T-helper 17 cell (primary cell): ENCODE measurements at places on chromosomes 5 and 9.

DNA sequence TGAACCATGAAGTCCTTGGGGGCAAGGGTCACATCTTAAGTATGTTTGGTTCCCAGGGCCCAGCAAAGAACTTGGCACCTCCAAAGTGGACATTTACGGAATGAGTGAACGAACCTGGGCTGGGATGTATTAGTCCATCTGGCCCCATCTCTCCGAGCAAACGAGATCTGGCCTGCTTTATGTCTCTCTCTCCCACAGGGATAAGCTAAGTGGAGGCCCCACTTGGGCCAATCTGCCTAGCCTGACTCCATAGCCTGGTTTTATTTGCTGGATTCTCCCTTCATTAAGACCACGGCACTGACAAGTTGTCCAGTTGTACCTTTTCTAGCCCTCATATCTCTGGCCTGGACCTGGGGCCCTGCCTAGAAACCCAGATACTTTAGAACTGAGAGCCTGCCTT lies 2.1 kb downstream of the TTLL11 start:
- H3K4me3 ChIP-seq = no peak overlapping the region
- H3K27me3 ChIP-seq = peaks cover 7% of the 10 kb centered on the region
- no peaks in the 10 kb centered on the region for H3K36me3 ChIP-seq
- H3K27ac ChIP-seq = no peak overlapping the region
- peaks cover 33% of the 10 kb centered on the region for H3K4me1 ChIP-seq

GRCh38 chr9:111483439-111483857 lies 735 bp downstream of the ECPAS start:
- peak overlapping the region; percentile 88 for H3K4me3 ChIP-seq
- no peak overlapping the region for H3K27ac ChIP-seq
- no peaks in the 10 kb centered on the region for H3K36me3 ChIP-seq
- H3K27me3 ChIP-seq = peaks cover 8% of the 10 kb centered on the region
- peak; percentile 39 for DNase-seq
- H3K4me1 ChIP-seq = peaks cover 26% of the 10 kb centered on the region

GRCh38 chr5:58912116-58912515 lies 329.2 kb downstream of the RAB3C start:
- no peak overlapping the region for H3K4me3 ChIP-seq
- no peak overlapping the region for H3K27ac ChIP-seq
- H3K36me3 ChIP-seq = no peaks in the 10 kb centered on the region
- no peak for DNase-seq
- H3K27me3 ChIP-seq = peaks cover 30% of the 10 kb centered on the region

GRCh38 chr5:99169309-99169708 lies 240.5 kb upstream of the CHD1 start:
- H3K27me3 ChIP-seq = peaks cover 18% of the 10 kb centered on the region
- H3K4me1 ChIP-seq = no peaks in the 10 kb centered on the region
- DNase-seq = no peak
- H3K4me3 ChIP-seq = no peak overlapping the region

DNA sequence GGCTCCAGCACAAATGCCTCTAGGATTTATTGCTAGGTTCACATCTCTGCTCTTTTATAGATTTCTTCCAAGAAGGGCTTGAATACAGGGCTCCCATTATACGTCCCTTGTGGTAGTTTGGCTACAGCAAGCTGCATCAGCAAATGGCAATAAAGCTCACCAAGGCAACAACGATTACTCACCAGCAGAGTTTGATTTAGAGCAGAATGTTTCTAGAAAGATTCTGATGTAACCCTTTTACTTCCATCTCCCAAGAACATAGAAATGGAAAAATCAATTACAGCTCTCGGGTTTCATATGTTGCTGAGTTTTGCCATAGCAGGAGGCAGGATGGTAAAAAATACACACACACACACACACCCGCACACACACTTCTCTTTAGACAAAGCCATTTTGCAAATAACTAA lies 124.2 kb upstream of the TNPO1 start:
- H3K27ac ChIP-seq = no peak overlapping the region
- no peak overlapping the region for H3K4me3 ChIP-seq
- H3K4me1 ChIP-seq = no peaks in the 10 kb centered on the region
- H3K36me3 ChIP-seq = peaks cover 2% of the 10 kb centered on the region

DNA sequence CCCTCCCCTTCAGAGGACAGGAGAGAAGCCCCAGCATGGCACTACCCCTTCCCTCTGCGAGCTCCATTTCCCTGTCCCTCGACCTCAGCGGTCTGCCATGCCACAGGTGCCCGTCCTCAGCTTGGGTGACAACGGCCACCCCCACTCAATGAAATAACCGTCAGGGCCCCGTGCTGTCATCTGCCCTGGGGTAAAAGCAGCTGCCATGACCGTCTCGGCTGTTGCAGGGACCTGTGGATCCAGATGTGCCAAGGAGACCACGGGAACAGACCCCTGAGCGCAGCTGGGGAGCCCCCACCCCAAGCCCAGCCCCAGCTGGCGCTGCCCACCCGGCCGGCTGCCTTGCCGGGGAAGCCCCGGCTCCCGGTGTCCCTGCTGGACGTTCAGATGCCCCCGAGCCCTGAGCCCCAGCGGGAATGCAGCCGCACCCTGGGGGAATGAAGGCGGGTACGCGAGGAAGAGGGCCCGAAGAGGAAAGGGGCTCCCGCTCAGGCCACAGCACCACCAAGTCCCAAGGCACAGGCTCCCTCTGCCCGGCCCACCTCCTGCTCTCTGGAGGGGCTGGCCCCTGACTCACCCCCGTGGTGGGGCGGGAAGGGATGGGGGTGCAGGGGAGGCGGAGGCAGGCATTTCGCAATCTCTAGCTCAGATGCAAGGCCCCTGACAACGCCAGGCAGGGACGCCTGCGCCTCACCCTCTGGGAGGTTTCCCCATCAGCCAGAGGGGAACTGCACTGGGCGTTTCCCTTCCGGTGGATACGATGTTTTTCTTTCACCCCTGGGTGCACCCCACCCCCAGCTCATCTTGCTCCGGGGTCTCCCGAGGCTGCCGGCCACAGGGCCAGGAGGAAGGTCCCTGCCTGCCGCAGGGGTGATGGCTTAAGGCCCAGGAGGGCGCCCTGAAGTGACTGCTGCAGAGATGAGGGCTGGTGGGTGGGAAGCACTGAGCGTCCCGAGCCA lies 49.2 kb downstream of the NACC2 start:
- no peak for DNase-seq
- H3K4me1 ChIP-seq = peaks cover 2% of the 10 kb centered on the region
- H3K4me3 ChIP-seq = peak overlapping the region; percentile 9
- H3K27ac ChIP-seq = no peak overlapping the region
- H3K27me3 ChIP-seq = no peaks in the 10 kb centered on the region
- H3K36me3 ChIP-seq = no peaks in the 10 kb centered on the region

DNA sequence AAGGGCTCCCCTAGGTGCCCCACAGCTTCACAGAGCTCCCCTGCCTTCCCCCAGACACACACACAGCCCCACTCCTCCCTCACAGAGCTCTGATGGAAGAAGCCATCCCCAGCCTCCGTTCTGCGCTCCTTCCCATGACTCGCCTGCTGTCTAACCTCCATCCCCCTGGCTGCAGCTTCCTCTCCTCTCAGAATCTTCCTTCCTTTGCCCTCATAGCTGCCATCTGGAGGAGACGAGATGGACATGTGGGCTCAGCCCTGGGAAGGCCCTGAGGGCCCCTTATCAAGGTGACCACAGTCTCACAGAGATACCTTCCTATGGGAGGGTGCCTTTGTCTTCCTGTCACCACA lies 94.3 kb downstream of the PCDH1 start:
- H3K27ac ChIP-seq = no peak overlapping the region
- DNase-seq = no peak
- no peak overlapping the region for H3K4me3 ChIP-seq
- H3K27me3 ChIP-seq = peaks cover 51% of the 10 kb centered on the region
